Esophagus squamous epithelium (tissue), 5 donors: ENCODE measurements at places on chromosomes 2 and 18.

GRCh38 chr2:147632198-147632597 is 212.6 kb upstream of the ACVR2A start:
- DNase-seq, result no peak

DNA sequence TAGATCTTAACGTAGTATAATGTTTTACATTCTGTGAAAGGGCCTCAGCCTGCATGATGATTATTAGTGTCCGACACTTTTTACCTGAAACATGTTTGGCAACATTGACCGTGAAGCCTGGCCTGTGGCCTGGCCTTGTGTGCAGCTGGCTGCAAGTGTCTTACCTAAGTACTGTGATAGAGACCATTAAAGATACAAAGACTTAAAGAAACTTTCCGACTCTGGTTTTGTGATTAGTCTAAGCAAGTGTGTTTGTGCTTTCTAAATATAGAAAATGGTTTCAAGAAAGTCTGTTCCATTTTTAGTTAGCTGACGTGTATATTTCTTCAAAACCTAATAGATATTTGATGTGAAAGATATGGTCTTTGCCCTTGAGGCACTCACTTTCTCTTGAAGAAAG is 601.8 kb downstream of the LRP1B start:
- DNase-seq, result no peak

DNA sequence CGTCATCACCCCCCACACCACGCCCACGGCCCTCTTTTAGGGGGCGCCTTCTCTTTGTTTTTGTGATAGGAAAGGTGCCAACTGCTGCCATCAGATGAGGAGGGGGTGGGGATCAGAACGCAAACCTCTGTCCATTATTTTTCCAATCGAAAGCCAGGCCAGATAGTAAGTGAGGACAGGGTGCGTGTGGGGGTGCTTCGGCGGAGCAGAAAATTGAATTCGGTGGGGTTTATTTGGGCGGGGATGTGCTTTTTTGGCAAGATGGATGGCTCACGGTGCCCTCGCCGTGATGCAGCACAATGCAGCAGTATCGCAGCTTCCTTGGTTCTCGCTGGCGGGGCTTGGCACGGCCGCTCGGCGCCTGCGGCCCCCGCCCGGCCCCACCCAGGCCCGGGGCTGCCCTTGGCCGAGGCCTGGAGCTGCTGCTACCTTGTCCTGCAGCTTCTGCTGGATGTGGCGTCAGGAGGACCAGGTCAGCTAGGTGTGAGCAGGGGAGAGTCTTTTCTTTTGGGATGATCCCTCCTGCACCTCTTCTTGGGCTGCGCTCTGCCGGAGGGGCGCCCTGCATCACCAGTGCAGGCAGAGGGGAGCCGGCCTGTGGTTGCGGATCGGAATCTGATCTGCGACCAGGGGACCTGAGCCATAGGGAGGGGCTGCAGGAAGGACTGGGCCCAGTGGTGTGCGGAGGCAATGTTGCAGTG is 1.3 kb downstream of the SPTBN1 start:
- no peak for DNase-seq

DNA sequence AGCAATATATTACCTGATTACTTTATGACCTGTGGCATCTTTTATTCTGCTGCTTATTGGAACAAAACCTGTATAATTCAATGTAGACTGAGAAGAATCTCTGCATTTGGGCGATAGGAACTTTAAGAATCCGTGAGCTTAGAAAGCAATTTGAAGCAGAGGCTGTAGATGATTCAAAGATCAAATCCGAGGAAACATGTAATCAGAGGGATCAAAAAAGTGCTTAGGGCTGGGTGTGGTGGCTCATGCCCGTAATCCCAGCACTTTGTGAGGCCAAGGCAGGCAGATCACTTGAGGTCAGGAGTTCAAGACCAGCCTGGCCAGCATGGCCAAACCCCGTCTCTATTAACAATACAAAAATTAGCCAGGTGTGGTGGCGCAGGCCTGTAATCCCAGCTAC is 198.4 kb downstream of the MTX2 start:
- DNase-seq, result no peak

DNA sequence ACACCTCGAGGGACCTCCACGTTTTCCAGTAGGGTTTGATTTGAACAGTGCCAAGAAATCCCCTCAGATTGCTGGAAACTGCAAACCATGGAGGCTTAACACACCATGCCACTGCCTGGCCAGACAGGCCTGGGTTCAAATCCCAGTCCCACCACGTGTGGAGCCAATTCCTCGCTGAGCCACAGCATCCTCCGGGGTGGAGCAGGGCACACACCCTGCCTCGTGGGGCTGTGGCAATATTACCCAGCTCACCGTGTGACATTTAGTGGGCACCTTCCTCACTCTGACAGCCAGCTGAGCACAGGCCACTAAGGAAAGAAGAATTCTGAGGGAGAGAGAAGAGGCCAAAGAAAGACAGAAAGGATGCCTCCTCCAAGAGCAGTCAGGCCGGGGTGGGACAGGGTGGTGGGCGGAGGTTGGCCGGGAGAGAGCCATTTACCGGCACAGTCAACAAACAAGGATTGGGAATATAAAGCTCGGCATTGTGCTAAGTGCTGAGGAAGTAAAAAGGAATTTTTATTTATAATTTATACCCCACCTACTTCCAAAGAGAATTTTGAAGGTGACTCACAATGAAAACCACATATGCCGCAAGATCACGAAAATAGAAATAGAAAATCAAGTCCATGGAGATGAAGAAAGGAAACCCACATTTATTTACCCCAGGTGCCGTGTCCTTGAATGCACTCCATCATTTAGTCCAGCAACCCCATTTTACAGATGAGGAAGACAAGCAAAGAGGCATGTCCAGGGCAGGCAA is 111.5 kb downstream of the MCFD2 start:
- DNase-seq, result no peak

- DNase-seq, result no peak
These were observed 260.5 kb downstream of the CCDC85A start for GRCh38 chr2:56444339-56444738.

DNA sequence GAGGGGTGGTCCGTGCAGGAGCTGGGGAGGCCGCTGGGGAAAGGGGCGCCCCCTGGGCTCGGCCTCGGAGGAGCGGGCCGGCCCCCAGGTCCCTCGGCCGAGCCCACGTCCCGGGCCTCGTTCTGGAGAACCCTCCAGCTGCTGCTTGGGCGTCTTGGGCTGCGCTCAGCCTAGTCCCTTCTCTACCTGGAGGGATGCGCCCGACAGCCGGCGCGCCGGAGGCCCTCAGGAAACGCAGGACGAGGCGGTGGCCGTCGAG is 293 bp upstream of the D2HGDH start:
- no peak for DNase-seq

GRCh38 chr18:53756610-53756972 is 467.9 kb downstream of the MBD2 start:
- no peak for DNase-seq

DNA sequence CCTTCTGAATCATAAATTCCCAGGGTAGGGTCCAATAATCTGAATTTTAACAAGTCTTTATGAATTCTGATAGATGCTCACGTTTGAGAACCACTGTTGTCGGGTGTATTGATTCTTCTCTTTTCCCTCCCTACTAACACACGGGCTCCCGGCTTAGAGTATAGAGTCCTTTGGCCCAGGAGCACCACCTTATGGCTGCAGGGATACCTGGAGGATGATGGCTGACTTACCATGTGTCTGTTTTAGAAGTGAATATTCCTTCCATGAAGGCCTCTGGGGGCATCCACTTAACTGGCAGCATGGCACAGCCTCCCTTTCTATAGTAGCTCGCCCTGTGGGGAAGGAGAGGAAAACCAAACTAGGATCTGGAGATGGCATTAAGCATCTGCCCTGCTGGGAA is 91.7 kb downstream of the CLIP4 start:
- DNase-seq, result no peak

GRCh38 chr2:26811791-26812694 is 26.2 kb downstream of the CENPA start:
- DNase-seq, result no peak

- no peak for DNase-seq
These were observed 147.7 kb upstream of the PKDCC start for GRCh38 chr2:41900101-41900577.

DNA sequence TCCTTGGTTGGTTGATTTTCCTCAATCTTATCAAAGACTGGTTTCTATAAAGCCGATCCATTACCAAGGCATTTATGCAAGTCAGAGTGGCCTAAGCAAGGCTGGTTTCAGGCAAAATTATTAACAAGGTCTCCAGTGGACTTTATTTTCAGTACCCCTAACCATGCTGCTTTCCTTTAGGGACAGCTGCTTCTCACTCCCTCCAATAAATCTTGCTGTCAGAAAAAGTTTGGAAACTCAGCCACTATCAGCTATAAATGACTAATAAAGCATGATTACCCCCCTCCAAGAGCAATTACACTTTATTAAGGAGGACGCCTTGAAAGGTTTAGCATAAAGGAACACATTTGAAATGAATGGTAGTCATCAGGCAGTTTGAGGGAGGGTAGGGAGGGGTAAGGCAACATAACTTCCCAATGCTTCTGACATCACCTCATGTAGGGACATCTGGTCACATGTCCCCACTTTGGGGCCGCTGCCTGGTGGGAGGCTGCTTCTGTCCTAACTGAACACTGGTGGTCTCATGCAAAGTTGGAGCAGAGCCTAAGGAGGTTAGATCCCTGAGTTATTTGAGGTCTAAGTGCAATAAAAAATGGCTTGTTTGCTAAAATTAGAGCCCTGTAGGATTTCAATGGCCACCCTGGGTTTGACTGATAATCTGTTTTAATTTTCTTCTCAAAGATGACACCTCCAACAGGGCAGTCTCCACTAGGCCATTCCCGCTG is 58.0 kb upstream of the TMEM178A start:
- no peak for DNase-seq
